Stimulated activated CD4-positive, alpha-beta T cell treated with anti-CD3 and anti-CD28 coated beads, Interleukin-12 subunit alpha, Interleukin-12 subunit beta, amount 100 ng/mL, for 4 hours (primary cell): ENCODE measurements at places on chromosomes 1 and 21.

DNA sequence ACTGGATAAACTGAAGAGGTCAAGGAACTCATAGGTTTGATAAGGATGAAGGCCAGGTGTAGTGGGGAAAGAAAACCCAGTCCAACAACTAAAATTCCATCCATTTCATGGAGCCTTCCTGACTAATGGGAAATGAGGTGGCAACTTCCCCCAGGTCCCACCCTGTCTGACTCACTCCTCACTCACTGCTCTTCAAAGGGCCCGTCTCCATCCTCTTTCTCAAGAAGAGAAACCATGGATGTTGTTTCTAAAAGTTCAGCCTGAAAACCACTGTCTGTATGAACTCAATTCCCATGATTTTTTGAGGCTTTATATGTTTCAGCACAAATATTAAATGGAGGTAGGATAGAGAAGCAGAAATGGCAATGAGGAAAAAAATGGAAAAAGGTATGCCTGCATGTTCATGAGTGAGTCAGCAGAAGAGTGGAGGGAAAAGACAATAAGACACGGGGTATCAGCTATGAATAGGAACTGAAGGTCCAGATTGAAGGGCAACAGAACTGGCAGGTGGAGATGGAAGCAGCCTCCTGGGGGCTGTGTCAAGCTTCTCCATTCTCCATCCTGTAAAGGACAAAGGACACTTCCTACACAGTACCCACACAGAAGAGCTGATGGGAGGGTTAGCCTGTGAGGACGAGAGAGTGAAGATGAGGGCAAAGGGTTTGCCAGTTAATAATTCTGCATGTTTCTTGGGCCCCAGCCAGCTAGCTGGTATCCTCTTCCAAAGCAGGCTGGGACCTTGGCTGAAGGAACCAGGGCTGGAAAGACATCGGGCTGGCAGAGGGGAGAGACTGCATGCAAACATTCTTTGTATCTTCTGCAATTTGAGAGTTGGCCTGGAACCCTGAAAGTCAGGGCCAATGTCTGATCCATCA is 5.5 kb upstream of the ELOVL1 start:
- no peak for DNase-seq

- DNase-seq: no peak
Observed at GRCh38 chr1:26684763-26685508, 10.9 kb upstream of the ARID1A start.

GRCh38 chr21:44927259-44927586 is 6.5 kb upstream of the ITGB2 start:
- no peak for DNase-seq

DNA sequence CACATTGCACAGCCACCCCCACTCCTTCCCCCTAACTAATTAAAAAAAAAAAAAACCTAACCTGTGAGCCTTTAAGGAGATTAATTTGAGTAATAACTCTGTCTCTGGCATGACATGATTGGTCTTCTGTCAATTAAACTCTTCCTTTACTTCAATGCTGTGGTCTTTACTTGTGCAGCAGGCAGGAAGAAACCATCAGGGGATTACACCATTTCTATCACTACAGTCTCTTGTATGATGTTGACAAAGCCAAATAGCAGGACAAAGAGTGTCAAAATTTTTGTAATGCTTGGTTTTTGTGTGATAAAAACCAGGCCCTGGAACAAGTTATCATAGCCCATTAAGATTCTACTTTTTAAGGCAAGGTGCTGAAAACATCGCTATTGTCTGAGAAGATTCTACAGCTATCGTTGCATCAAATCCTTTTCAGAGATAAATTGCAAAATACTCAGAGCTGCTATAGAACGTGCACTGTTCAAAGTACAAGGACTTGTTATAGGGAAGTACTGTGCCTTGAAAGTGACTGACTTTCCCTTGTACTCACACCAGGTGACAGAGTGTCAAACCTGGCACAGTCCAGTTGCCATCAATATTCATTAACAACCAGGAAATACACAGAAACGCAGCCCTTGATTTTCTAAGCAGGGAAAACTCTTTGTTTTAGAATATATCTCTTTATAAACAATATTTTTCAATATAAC is 37.7 kb downstream of the LHX9 start:
- no peak for DNase-seq
